ENCODE measurements at places on chromosomes 3 and 15.

GRCh38 chr15:68051109-68051508 lies 3.0 kb upstream of the PIAS1 start:
- DNase-seq: no peak

- DNase-seq: no peak
Observed at GRCh38 chr3:196502775-196503195, 783 bp downstream of the RNF168 start.

DNA sequence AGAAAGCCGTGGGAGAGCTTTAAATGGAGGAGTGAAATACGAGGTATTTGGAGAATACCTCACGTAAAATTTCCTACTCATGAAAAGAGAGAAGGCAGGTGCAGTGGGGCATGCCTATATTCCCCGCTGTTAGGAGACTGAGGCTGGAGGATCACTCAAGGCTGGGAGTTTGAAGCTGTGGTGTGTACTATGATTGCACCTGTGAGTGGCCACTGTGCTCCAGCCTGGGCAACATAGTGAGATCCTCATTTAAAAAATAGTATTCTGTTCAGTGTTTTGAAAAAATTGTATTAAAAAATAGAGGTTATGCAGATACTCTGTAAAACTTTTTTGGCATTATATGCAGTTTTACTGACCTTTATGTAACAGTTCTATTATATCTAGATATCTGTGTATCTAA lies 20.0 kb downstream of the UBE2E1 start:
- DNase-seq: no peak

DNA sequence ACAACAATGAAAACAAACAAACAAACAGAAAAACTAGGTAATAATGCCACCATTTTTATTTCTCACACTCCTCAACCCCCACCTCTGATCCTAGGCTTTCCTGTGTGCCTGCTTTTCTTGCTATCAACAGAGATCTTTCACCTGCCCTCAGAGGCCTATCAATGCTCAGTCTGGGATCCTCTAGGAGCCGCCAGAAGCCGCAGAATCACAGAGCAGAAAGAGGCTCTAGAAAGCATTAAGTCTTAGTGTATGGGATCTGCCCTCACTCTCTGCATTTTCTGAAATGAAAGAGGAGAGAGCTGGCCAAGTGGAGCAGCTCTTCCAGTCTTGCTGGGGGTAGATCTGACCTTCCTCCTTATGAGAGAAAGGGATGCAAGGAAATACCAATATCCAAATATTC lies 306.8 kb downstream of the TUSC7 start:
- DNase-seq: peak; percentile 16

DNA sequence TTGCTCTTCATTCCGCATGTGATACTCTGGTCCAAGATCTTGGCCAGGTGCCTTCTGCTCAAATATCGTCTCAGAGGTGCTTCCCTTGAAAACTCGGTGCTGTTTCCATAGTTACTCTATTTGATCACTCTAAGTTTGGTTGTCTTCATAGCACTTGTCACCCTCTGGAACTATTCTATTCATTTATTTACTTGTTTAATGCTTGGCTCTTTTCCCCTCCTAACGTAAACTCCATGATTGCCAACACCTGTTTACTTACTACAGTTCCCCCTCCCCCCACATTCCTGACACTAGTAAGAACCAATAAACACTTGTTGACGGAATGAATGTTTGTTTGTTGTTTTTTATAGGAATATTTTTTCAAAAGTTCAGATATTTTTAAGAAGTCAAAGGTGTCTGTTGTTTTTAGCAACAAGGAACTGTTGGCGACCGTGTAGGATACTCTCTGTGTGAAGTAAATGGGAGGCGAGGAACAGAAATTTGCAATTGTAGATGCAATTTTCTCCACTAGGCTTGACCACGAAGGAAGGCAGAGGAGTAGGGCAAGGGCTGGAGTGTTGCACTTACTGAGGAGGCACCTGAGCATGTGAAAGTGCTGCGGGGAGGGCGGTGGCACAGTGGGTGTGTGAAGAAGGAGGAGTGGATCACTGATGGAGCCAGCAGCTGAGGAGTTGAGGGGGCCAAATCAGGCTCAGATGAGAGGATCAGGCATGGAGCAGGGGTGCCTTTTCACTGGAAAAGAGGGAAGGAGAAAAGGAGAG lies 48.4 kb downstream of the MOBP start:
- no peak for DNase-seq
